ENCODE measurements at places on chromosomes 7 and 10.

GRCh38 chr10:178208-178607, 43.0 kb downstream of the ZMYND11 start:
- DNase-seq, result peak; percentile 54

GRCh38 chr7:144834641-144835144, 1.2 kb downstream of the TPK1 start:
- peak; percentile 46 for DNase-seq

DNA sequence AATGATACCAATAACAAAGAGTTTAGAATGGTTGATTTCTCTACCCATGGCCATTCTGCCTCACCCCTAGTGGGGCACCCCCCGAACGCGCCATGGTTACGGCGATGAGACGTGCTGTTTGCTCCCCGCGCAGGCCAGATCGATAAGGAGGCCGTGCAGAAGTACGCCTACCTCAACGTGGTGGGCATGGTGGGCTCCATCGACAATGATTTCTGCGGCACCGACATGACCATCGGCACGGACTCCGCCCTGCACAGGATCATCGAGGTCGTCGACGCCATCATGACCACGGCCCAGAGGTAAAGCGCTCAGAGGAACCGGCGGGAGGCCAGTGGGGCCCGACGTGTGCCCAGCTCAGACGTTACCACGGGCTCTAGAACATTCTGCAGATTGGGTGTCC, 36.3 kb downstream of the PFKP start:
- no peak for DNase-seq

DNA sequence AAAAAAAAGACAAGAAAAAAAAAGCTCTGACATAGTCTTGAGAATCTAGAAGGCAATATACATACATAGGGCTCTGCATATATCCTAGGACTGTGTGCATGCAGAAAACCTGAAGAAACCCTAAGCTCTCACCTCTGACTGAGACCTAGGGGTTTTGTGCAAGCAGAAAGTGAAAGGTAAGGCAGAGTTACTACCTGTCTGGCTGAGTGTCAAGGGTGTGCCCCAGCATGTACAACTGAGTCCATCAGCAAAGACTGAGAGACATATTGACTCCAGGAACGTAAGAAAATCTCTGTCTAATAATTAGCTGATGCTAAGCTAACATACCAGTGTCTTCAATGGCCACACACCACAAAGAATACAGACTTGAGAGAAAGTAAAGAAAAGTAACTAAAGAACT, 16.3 kb upstream of the HNRNPH3 start:
- DNase-seq, result no peak

DNA sequence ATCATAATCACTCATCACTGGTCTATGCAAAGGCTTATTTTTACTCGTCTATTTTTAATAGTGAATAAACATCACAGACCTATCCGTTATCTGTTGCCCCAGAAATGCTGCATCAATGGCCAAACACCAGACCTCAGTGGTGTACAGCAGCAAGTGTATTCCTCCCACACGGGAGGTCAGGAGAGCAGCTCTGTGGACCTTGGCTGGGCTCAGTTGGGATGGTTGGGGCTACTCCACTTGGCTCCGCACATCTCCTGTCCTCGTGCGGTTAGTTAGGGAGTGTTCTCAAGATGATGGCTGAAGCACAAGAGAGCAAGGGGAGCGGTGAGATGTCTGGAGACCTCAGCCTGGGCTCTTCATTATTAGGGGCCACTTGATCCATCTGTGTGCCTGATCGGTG, 2.0 kb downstream of the AKR1E2 start:
- DNase-seq, result no peak

DNA sequence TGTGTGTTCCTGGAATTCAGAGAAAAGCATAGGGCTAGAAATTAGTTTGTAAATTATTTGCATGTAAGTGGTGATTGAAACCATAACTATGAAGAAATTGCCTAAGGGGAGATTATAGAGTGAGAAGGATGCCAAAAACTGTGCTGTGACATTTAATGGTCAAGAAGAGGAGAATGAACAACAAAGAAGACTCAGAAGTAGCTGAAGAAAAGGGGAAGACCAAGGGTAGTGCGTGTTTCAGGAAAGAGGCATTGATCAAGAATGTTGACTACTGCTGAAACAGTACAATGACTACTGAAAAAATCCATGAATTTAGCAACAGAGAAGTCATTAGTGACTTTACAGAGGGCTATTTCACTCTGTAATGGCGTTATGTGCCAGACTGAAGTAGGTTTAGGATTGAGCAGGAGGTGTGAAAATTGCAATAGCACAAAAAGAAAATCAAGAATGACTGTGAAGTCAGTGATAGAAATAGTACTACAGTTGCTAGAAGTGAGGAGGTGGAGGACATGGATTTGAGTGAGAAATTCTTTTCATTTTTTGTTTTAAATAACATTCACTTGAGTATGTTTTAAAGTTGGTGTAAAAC, 28.9 kb upstream of the SAMD9L start:
- no peak for DNase-seq

- no peak for DNase-seq
Observed at GRCh38 chr10:76405922-76406321, 974.5 kb downstream of the LRMDA start.

DNA sequence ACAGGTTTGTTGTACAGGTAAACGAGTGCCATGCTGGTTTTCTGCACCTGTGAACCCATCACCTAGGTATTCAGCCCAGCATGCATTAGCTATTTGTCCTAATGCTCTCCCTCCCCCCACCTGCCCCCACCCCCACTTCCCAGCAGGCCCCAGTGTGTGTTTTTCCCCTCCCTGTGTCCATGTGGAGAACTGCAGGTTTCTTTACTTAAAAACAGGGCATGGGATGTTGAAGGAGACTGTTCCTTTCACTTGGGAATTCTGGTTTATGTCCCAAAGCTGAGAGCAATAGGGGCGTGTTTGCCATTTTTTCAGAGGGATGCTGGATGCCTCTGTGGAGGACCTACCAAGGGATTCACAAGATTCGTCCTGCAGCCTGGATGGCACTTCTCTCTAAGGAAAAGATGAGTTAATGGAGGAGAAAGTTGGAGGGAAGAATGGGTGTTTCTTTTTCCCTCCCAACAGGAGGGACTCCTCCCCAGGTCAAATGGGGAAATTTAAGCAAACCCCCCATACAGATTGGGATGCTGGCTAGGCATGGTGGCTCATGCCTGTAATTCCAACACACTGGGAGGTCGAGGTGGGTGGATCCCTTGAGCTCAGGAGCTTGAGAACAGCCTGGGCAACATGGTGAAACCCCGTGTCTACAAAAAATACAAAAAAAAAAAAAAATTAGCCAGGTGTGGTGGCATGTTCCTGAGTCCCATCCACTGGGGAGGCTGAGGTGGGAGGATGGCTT, 136.0 kb downstream of the GALNT17 start:
- DNase-seq, result no peak

DNA sequence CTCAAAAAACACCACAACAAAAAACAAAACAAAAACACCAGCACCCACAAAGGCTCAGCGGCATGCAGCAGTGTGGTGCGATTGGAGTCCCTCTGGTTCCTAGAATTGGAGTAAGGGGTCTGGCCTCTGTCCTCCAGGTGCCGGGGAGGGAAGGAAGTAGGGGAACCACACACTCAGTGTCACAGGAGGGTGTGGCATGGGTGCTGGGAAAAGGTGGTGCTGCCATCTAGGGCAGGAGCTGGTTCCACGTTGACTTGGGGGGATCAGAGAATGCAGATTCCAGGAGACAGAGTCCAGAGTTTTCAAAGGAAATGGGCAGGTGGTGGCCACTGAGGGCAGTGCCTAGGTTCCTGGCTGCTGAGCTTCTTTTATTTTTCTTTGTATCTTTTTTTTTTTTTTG, 19.8 kb upstream of the WIPI2 start:
- no peak for DNase-seq

DNA sequence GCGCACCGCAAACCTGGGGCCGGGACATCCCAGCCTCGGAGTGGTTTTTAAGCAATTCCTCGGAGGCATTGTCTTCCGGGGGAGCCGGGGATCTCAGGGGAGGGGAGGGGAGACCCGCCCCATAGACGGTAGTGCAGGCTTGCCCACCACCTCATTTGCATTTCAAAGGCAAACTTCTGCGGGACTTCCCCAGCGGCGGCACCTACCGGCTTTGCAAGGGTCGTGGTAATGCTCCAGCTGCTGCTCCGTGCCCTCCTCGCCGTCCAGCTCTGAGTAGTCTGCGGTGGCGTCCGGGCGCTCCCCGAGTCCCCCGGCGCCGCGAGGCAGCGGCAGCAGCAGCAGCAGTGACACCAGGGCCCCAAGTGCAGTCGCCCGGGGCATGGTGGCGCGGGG, 425 bp downstream of the TLL2 start:
- no peak for DNase-seq

DNA sequence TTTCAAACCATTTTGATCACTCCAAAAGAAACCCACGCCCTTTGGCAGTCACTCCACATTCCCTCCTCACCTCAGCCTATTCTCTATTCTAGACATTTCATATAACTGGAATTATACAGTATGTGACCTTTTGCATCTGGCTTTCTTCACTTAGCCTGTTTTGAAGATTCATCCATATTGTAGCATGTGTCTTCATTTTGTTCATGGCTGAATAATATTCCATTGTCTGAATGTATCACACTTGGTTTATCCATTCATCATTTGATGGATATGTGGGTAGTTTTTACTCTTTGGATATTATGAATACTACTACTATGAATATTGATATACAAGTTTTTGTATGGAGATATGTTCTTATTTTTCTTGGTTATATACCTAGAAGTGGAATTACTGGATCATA, 3.5 kb upstream of the OTUD1 start:
- DNase-seq, result no peak

- peak; percentile 26 for DNase-seq
Observed at GRCh38 chr7:6026011-6026819, 5.0 kb upstream of the ANKRD61 start.

DNA sequence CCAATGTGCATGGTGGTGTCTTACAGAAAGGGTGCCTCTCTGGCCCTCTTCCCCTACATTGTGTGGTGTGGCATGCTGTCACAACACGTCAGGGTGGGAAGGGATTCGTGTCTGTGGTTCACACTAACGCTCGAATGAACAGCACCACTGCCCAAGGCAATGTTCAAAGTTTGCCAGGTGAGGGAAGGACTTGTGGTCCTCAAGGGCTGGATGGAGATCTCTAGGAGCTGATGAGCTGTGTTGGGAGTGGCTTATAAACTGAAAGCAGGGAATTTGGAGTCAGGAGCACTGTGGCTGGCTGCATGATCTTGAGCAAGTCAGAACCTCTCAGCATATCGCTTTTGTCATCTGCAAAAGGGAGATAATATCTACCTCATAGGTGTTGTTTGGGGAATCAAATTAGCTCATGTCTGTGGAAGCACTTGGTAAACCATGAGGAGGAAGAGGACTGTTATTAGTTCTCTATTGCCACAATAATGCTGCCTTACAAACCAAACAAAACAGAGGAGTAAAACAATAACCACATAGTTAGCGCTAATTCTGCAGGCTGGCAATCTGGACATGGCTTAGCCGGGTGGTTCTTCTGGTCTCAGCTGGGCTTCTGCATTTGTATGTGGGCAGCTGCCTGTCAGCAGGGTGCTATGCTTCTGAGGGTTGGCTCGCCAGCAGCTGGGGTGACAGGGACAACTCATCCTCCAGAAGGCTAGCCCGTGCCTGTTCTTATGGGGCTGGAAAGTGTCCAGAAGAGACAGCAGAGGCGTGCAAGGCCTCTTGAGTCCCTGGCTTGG, 22.9 kb upstream of the C10orf105 start:
- DNase-seq, result no peak

DNA sequence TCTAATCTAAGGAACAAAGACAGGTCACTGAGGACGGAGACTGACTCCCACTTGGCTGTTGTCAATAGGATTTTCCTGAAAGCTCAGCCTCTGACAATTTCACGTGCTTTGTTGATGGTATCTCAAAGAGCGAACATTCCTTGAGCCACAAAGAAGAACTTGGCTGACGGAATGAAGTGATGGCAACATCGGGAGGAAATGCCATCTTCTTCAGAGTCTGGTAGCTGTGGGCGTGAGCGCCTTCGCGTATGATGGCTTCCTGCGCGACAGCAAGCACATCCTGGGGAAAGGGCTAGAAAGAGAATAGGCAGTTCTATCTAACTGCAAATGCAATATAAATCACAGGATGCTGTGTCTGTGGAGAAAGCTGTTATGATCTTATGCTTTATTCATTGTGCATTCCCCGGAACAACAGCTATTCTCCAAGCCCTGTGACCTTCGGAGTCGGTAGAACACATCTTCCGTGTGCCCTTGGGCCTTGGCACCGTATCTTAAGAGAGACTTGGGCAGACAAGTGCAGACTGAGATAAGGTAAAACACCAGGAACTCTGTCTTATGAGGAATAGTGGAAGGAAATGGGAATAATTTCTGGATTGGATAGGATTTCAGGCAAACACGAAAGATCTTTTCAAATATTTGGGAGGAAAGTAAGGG, 19.6 kb upstream of the GTPBP4 start:
- DNase-seq, result no peak

- DNase-seq, result no peak
Observed at GRCh38 chr10:100534726-100535125, 1.0 kb upstream of the HIF1AN start.

DNA sequence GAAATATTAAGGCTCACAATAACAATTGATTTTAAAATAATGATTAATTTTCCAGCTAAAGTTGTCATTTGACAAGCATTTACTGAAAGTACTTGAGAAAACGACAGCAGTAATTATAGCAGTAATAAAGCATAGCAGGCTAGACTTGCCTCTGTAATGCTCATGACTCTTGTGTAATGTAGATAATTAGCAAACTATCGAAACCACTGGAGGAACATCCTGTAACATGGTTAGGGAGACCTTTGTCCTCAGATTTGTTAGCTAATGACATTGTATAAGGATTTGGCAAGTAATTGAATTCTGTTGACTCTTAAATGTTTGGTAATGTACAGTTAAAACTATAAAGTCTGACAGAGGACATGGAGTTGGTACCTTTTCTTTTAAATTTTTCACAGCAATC, 24.8 kb downstream of the ARL4A start:
- DNase-seq, result peak; percentile 63

- DNase-seq, result no peak
Observed at GRCh38 chr7:101159696-101160674, 5.4 kb downstream of the VGF start.

- DNase-seq, result peak; percentile 47
Observed at GRCh38 chr10:74586088-74586585, 240.3 kb upstream of the KAT6B start.
